ENCODE measurements at places on chromosomes 16 and 17.

DNA sequence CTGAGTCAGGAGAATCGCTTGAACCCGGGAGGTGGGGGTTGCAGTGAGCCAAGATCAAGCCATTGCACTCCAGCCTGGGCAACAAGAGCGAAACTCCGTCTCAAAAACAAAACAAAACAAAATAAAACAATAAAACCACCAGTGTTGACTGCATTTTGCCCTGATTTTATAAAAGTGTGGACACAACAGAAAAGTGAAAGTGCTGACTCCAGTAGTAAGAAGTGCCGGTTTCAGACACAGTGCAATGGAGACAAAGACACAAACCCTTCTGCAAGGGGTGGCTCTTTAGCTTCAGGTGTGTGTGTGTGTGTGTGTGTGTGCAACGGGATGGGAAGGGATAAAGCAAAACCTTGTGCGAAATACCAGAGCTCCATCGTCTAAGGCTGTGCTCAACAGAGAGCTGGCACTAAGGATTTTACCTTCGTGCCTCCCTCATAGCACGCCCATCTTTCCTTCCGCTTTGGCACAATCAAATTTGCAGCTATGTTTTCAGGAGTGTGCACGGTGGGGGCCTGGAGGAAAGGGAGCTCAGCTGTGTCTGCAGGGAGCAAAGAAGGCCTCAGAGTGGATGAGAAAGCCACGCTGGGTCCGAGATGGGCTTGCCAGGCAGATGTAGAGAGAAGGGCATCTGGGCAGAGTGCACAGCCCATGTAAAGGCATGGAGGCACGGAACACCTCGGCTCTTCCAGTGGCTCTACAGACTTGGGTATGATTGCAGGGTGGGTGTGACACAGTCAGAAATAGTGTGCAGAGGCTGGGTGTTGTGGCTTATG is 15.5 kb downstream of the MXRA7 start:
- DNase-seq, result no peak

DNA sequence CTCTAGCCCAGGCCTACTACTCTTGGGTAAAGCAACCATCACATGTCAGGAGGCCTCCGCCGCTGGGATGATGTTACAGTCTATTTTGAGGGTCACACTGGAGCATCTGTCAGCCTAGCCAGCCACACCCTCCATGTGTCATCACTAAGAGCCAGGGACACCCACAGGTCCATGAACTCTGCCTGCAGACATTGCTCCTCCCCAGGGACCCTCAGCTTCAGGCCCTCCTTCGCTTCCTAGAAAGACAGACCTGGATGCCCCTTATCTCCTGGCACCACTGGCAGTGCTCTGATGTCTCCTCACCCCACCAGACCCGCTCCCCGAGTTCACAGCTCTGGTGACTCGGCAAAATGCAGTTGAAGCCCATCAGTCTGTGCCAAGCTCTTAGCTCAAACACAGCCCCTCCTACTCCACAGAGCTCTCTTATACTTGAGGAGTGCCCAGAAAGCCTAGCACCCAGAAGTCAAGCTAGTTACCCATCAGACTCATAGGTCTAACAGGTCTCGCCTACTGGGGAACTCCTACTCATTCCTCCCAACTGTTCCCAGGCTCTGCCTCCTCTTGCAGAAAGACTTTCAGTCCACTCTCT is 5.9 kb downstream of the RANBP10 start:
- no peak for DNase-seq

GRCh38 chr17:62902531-62903220 is 63.4 kb upstream of the TANC2 start:
- no peak for DNase-seq

DNA sequence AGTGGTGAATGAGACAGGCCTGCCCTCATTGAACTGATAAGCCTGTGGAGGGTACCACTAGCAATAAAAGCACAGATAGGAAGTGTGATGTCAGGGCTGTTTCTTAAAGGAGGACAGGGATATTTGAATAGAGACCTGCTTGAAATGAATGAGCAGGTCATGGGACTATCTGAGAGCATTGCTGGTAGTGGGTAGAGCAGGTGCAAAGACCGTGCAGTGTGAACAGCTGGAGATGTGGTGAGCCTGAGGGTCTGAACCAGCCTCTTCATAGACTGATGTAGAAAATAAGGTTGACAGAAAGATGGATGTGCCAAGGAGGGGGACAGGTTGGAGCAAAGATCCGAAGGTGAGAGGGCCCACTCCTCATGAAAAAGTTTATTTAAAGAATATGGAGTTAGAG is 2.4 kb downstream of the NUP93 start:
- DNase-seq, result no peak

DNA sequence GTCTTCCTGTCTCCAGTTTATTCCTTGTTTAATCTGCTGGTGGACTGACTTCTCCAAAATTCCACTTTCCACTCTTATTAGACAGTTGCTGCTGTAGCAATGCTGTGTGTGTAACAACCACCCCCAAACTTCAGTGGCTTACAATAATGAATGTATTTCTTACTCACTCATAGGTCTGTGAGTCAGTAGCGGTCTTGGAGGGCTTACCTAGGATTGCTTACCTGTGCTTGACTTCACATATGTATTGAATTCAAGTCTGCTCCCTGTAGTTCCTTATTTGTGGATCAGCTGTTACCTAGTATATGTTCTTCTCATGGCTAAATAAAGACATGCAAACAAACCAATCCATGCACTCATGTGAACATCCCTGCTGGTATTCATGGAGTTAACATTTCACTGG is 224.6 kb downstream of the MAP2K6 start:
- no peak for DNase-seq

DNA sequence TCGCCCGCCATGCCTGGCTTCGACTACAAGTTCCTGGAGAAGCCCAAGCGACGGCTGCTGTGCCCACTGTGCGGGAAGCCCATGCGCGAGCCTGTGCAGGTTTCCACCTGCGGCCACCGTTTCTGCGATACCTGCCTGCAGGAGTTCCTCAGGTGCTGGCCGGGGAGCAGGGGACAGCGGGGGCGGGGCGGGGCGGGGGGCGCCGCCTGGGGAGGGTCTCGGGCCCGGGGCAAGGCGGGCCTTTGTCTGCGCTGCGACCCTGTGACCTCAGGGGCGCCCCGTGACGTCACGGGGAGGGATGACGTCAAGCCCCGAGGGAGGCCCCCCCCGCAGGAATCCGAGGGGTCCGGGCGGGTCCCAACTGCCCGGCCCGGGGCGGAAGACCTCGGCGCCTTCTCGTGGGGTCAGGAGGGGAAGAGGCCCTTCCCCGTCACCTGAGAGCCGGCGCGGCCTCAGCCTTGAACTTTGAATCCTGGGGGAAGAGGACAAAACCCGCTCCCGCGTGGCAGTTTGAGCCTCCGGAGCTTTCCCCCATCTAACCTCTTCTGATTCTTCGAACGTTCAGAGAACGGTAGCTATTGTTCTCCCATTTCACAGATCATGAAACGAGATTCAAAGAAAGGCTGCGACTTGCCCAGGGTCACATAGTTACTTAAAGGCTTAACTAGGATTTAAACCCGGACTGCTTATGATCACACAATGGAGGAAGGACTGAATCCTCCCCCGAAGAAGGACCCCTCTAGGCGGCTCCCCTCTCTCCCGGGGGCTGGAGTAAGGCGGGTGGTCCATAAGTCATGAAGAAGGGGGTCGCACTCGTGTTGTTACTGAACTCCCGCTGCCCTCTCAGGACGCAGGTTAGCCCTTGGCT is 527 bp downstream of the TRAF4 start:
- DNase-seq, result no peak

- no peak for DNase-seq
Observed at GRCh38 chr16:85554114-85554888, 58.8 kb upstream of the GSE1 start.

GRCh38 chr16:82744958-82745357 is 118.2 kb downstream of the CDH13 start:
- no peak for DNase-seq

Data from Panc1 (cell line).